ENCODE measurements at places on chromosomes 4 and X.

DNA sequence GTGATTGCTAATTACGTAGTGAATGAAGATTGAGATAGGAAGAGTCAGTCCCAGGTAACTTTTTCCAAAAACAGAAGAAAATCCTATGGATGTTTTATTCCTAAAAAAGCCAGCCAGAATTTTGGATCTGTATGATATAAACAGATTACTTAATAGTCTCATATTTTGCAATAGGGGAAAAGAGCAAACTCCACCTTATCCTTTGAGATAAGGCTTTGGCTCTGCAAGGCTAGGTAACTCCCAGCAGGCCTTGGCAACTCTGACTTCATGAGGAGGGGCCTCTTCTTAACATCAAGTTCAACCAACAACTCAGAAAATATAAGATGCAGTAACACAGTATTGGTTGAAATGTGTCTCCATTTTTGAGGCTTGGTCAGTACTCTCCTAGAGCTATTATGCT lies 98.7 kb upstream of the SLC4A4 start:
- no peak for DNase-seq

- DNase-seq, result no peak
These were observed 97.9 kb upstream of the DDIT4L start for GRCh38 chr4:100288161-100288560.

DNA sequence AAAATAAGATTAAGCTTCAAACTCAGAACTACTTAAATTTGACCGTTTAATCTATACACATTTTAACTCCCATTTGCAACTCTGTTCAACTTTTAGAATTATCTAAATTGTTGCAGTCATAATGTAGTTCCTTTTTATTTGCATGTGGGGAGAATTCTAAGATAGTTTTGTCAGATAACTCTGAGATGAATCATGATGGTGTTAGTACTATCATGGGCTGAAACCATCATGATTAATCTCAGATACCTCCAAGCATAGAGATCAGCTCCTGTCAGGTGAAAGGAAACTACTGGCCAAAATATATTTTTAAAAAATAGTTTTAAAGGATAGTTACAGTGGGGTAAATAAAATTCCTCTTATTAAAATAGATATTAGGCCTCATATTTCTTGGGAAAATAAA lies 39.0 kb downstream of the FBXO8 start:
- DNase-seq, result no peak

- DNase-seq, result no peak
These were observed 435.5 kb downstream of the DTHD1 start for GRCh38 chr4:36716874-36717273.

- DNase-seq, result no peak
These were observed 51.9 kb upstream of the RBM47 start for GRCh38 chr4:40681600-40681999.

All from activated T-cell treated with anti-CD3 and anti-CD28 coated beads, Interleukin-2, amount 50 U/mL, for 24 hours (primary cell).